ENCODE measurements at places on chromosomes 1 and 21. TPM values are rescaled to one million over a fixed set of nuclear protein-coding genes. Genes with fewer than 3 reads are reported as not detected.

The CYP4Z1 gene
- not detected for total RNA-seq

The BARHL2 gene
- total RNA-seq, result not detected

The LCE2B gene
- total RNA-seq, result not detected

The SYCP1 gene
- not detected for total RNA-seq

The CYP4X1 gene
- total RNA-seq, result not detected

The HES2 gene
- 4.7 TPM for total RNA-seq

The KRTAP10-2 gene
- total RNA-seq, result not detected

The RPL22 gene
- 335 TPM for total RNA-seq

The ZNF684 gene
- total RNA-seq, result 2.1 TPM

The NPPB gene
- 0.56 TPM for total RNA-seq

The KRTAP6-1 gene
- not detected for total RNA-seq

The ZYG11A gene
- total RNA-seq, result 2.6 TPM

The RGS2 gene
- 27.4 TPM for total RNA-seq

The DTL gene
- total RNA-seq, result 26.7 TPM

The ERO1B gene
- total RNA-seq, result 3.0 TPM

The CYP4A22 gene
- total RNA-seq, result not detected

The TRIM46 gene
- total RNA-seq, result 1.4 TPM

The UBL4B gene
- total RNA-seq, result not detected

The CELA2A gene
- total RNA-seq, result not detected

The KRTAP19-5 gene
- not detected for total RNA-seq

The NPR1 gene
- total RNA-seq, result 1.2 TPM

The GPR37L1 gene
- total RNA-seq, result 0.14 TPM

The PRDM16 gene
- total RNA-seq, result 0.09 TPM
